Hematopoietic multipotent progenitor cell (in vitro differentiated cells): ENCODE measurements at places on chromosomes 3 and 15.

DNA sequence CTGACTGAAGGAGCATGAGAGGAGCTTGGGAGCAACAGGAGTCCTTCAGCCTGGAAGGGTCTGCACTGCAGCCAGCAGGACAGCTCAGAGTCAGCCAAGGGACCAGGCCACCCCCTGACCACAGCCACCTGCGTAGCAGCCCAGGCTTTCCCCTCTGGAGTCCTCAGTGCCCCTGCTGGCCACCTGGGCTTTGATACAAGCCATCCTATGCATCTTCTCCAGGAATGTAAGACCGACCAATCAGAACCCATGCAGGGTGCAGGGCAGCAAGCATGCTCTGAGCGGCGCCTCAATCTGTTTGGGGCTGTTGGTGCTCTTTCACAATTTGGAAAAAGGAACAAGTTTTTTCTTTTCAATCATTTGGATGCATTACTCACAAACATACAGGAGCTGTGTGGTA is 52.0 kb downstream of the DZIP1L start:
- no peak for DNase-seq

- no peak for DNase-seq
These were observed 59.9 kb upstream of the RASGRP1 start for GRCh38 chr15:38624244-38625205.

DNA sequence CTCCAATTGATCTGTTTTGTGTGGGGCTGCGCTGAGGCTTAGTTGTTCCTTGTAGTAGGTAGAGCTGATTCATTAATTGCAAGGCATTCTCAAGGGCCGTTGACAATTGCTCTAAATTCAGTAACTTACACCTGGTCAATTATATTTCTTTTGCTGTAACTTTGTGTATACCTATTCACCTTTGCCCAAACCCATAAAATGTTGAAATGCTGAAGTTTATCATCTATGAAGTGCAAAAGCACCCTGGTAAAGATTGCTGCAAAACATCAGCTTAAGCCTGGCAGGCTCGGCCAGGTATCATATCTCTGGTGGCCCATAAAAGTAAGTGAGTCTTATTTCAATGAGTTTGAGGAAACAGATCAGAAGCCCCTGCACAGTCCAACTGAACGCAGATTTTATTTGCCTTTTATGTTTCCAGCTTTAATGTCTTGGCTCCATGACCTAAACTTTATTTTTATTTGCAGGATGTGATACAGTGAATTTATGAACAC is 203.6 kb upstream of the SLCO3A1 start:
- no peak for DNase-seq

DNA sequence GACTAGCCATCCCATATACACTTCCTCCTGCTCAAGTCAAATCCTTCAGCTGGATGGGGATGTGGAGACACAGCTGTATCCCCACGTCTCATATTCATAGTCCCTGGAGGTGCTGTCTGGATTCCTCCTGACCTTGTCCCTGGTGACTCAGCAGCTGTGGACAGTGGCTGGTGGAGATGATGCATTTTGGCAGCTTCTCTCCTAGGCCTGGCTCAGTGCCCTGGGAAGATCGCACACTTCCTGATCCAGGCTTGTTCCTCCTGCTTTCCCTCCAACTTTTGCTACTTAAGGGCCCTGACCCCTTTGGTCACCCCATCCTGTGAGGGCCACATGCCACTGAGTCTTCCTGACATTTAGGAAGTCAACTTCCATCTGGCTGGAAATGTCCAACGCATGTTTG is 44.4 kb downstream of the ADAMTSL3 start:
- DNase-seq = no peak

- peak; percentile 62 for DNase-seq
These were observed 46.9 kb upstream of the DIPK2A start for GRCh38 chr3:143924522-143925285.
